ENCODE measurements at places on chromosomes 13 and 19.

DNA sequence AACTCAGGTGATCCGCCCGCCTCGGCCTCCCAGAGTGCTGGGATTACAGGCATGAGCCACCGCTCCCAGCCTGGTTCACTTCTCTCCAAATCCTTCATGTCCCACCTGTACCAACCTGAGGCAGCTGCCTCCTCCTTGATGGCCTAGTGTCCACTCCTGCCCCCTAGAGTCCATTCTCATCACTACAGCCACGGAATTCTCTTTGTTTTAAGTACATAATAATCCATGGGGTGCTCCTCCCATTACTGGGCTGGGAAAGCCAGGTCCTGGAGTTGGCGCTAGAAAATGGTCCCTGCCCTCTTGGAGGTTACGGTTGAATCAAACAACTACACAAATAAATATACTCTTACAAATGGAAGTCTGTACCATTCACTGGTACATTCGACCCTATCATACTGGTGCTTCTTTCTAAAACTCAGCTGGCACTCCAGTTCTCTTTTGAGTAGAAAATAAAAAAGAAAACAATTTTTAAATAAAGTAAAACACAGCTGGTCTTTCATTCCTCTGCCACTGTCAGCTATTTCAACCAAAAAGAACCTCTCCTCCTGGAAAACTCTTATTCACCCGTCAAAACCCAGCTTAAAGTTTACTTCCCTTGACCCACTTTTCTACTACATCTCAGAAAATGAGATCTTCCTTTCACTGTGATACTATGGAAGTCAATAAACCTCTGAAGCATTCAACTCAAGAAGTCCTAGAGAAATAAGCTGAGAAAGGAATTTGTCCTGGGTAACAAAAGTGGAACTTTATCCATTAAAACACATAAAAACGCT lies 22.4 kb upstream of the ARHGEF18 start:
- DNase-seq = no peak

- DNase-seq = no peak
Measured at GRCh38 chr13:98707281-98707999, 45.0 kb downstream of the SLC15A1 start.

GRCh38 chr13:103130681-103131210 lies 64.5 kb upstream of the SLC10A2 start:
- DNase-seq = no peak

GRCh38 chr13:107734891-107735625 lies 480.3 kb downstream of the LIG4 start:
- DNase-seq = no peak

DNA sequence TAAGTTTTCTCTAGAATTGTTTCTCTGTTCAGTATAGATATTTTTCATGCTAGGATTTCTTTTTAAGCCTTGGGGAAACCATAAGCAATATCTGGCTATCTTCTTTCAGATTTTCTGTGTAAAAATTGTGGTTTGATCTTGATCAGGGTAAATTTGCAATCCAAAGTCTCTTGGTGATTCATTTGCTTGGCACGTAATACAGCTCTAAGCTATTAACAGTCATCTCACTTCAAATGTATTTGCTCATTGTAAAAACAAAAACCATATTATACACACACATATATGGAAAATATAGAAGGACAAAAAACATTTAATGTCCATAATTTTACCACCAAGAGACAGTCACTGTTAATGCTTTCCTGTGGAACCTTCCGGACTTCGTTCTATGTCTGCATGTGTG lies 191.0 kb downstream of the SHISA2 start:
- DNase-seq = no peak

DNA sequence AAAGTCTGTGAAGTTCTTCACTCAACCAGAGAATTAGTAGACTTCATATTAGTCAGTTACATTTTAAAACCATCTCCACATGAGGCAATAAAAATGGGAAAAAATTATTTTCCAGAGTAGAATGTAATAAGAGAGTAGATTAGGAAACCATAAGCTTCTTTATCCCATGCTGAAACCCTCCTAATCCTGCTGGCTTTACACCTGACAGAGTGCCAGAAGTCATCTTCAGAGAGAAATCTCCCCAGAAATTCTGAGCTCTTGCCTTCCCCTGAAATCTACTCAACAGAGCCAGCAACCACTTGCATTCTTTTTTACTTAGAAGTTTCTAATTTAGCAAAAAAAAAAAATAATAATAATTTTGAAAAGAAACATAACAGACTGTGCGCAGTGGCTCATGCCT lies 279.9 kb downstream of the NHLRC3 start:
- DNase-seq = no peak

GRCh38 chr19:35267353-35267817 lies 1.4 kb upstream of the USF2 start:
- peak; percentile 68 for DNase-seq

GRCh38 chr19:29841559-29842367 lies 30.0 kb downstream of the CCNE1 start:
- DNase-seq = peak; percentile 56

DNA sequence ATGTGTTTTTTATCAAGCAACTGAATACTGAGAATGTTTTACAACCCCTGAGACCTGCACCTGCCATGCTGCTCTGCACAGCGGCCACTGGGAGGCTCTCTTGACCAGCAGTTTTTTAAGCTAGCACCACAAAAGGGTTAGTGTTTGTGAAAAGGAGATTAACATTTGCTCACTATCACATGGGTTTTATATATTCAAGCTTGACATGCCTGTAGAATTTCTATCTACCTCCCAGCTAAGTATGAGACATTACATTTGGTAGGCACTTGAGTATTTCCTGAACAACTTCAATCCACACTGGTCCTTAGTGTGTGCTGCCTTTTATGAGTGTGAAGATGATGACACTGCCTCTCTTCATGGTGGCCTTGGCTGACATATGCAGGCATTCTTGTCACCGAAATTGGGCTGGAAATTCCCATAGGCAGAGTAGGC lies 1238.9 kb downstream of the UQCRFS1 start:
- DNase-seq = peak; percentile 8
